Naive B cell (primary cell): ENCODE measurements at places on chromosomes 16 and 17. TPM values are rescaled to one million over a fixed set of nuclear protein-coding genes. Genes with fewer than 3 reads are reported as not detected.

NPIPA8 gene
- not detected for polyA plus RNA-seq

GPR179 gene
- not detected for polyA plus RNA-seq

RPGRIP1L gene
- polyA plus RNA-seq = 2.9 TPM

ZG16B gene
- not detected for polyA plus RNA-seq

METRNL gene
- 4.5 TPM for polyA plus RNA-seq

KRTAP9-7 gene
- not detected for polyA plus RNA-seq

MRTFB gene
- 5.8 TPM for polyA plus RNA-seq

ALOX12 gene
- 2.5 TPM for polyA plus RNA-seq

ACSM5 gene
- polyA plus RNA-seq = not detected

SPATA20 gene
- polyA plus RNA-seq = 11.2 TPM

KIF18B gene
- not detected for polyA plus RNA-seq

KRTAP9-4 gene
- not detected for polyA plus RNA-seq

SNAI3 gene
- 1.4 TPM for polyA plus RNA-seq

KRTAP4-9 gene
- polyA plus RNA-seq = not detected

ENPP7 gene
- 0.32 TPM for polyA plus RNA-seq

COX11 gene
- 72.2 TPM for polyA plus RNA-seq

CDH11 gene
- not detected for polyA plus RNA-seq

MLKL gene
- polyA plus RNA-seq = 3.8 TPM

ZSCAN10 gene
- polyA plus RNA-seq = not detected

PLXDC1 gene
- polyA plus RNA-seq = not detected

UMOD gene
- polyA plus RNA-seq = not detected

GLG1 gene
- polyA plus RNA-seq = 71.4 TPM
